ENCODE measurements at places on chromosomes 11 and 22.

DNA sequence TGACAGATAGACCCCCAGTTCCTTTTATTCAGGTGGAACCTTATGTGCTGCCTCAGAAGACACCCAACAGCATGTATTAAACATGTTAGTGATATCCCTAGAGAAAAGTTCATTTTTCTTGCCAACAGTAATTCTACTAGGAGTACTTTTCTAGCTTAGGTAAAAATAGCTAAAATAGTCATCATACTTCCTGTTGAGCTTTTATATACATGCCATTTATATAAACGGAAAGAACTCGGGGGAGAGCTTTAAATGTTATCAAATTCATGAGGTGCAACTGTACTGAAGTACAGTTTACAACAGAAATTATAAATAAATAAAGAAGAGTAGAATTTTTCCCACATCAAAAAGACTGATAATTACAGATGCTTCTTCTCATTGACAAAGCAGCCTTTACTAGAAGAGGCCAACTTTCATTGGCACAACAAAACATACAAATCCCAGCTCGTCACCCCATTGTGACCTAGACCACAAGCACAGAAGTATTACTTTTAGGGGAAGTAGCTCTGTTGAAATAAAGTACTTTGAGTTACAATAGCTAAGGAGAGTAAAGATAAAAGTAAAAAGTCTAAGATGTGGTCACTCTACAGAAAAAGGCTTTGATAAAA, 59.1 kb upstream of the POU2AF2 start:
- DNase-seq, result no peak
- H3K36me3 ChIP-seq, result no peaks in the 10 kb centered on the region
- H3K4me3 ChIP-seq, result no peak overlapping the region
- H3K4me1 ChIP-seq, result no peaks in the 10 kb centered on the region
- H3K27me3 ChIP-seq, result no peaks in the 10 kb centered on the region

DNA sequence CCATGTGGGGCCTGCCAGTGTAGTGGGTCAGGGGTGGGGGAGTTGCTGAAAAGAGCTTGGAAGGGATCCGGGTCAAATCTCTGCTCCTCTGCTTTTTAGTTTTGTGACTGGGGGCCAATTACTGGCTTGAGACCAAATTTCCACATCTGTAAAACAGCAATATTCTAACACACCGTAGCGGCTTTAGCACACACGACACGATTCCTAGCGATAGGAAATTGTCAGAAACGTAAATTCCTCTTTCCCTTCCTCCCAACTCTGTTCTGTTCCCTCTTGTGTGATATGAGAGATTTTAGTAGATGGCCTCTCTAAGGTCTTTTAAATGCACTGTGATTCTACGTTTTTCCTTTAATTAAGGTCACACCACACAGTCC, 71.9 kb downstream of the MICAL2 start:
- H3K27me3 ChIP-seq, result no peaks in the 10 kb centered on the region
- peaks cover 83% of the 10 kb centered on the region for H3K4me1 ChIP-seq
- peak overlapping the region; percentile 85 for H3K27ac ChIP-seq
- peak; percentile 60 for DNase-seq

GRCh38 chr22:46931881-46932280, 169.4 kb downstream of the TBC1D22A start:
- no peaks in the 10 kb centered on the region for H3K4me1 ChIP-seq
- H3K4me3 ChIP-seq, result no peak overlapping the region
- no peak for DNase-seq

GRCh38 chr11:30635401-30635989, 49.3 kb upstream of the MPPED2 start:
- H3K4me3 ChIP-seq, result no peak overlapping the region
- no peak for DNase-seq
- no peaks in the 10 kb centered on the region for H3K27me3 ChIP-seq
- no peaks in the 10 kb centered on the region for H3K36me3 ChIP-seq
- H3K4me1 ChIP-seq, result no peaks in the 10 kb centered on the region
- no peak overlapping the region for H3K27ac ChIP-seq

DNA sequence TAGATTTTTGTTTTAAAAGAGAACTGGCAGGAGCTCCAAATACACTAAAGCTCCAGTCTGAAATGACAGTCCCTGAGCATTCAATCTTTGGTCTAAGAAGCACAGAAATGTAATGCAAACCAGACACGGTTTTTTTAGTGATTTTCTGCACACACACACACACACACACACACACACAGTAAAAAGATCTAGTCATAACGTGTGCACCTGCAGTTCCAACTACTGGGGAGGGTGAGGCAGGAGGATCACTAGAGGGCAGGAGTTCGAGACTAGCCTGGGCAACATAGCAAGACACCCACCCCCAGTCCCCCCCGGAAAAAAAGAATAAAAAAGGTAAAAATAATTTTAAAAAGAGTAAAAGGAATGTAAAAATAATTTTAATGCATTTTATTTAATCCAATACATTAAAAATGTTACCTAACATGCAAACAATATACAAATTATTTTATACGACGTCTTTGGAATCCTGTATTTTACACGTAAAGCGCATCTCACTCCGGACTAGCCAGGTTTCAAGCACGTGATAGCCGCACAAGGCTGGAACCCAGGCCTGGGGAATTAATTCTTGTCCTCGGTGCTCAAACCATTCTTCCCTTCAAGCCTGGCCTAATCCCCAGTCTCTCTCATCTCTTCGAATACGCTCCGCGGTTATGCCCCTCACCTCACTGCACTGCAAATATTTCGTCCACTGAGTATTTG, 762 bp upstream of the TBC1D22A start:
- H3K27me3 ChIP-seq, result no peaks in the 10 kb centered on the region
- peak overlapping the region; percentile 92 for H3K27ac ChIP-seq
- DNase-seq, result no peak
- no peaks in the 10 kb centered on the region for H3K36me3 ChIP-seq

GRCh38 chr11:64260147-64260708, 8.9 kb downstream of the PLCB3 start:
- H3K27me3 ChIP-seq, result no peaks in the 10 kb centered on the region
- no peak overlapping the region for H3K27ac ChIP-seq
- no peak overlapping the region for H3K4me3 ChIP-seq

GRCh38 chr22:20457506-20458240, 20.0 kb upstream of the SCARF2 start:
- no peak overlapping the region for H3K4me3 ChIP-seq
- DNase-seq, result no peak
- H3K27me3 ChIP-seq, result no peaks in the 10 kb centered on the region
- peaks cover 8% of the 10 kb centered on the region for H3K36me3 ChIP-seq
- H3K27ac ChIP-seq, result no peak overlapping the region

GRCh38 chr22:36790648-36791047, 14.7 kb upstream of the IFT27 start:
- no peaks in the 10 kb centered on the region for H3K4me1 ChIP-seq
- no peak for DNase-seq
- H3K27ac ChIP-seq, result no peak overlapping the region
- no peaks in the 10 kb centered on the region for H3K27me3 ChIP-seq

DNA sequence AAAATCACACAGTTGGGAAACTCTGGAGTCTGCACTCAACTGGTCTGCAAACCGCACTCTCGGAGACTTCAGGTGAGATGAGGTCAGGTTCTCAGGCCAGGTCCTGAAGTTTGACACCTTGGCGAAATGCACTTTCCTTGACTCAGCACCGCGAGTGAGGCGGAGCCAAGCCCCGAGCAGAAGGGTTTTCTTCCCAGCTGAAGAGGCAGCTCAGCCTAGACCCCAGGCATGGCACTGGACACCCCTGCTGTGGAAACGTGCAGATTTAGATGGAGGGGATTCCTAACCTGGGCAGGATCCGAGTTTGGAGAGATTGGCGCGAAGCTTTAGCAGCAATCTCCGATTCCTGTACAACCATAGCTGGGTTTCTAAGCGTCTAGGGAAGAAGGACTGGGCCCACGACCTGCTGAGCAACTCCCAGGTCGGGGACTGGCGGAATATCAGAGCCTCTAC, 835 bp upstream of the MYOD1 start:
- H3K36me3 ChIP-seq, result no peaks in the 10 kb centered on the region
- peaks cover 10% of the 10 kb centered on the region for H3K27me3 ChIP-seq
- H3K4me3 ChIP-seq, result no peak overlapping the region
- H3K4me1 ChIP-seq, result no peaks in the 10 kb centered on the region
- H3K27ac ChIP-seq, result no peak overlapping the region
- DNase-seq, result no peak

- no peaks in the 10 kb centered on the region for H3K27me3 ChIP-seq
- H3K4me3 ChIP-seq, result no peak overlapping the region
- H3K4me1 ChIP-seq, result peaks cover 43% of the 10 kb centered on the region
- peak overlapping the region; percentile 96 for H3K27ac ChIP-seq
- peak; percentile 95 for DNase-seq
These were observed 6.7 kb downstream of the CAPN5 start for GRCh38 chr11:77073328-77074001.

GRCh38 chr11:129248618-129249017, 56.5 kb upstream of the ARHGAP32 start:
- H3K4me1 ChIP-seq, result no peaks in the 10 kb centered on the region
- no peak for DNase-seq
- no peaks in the 10 kb centered on the region for H3K27me3 ChIP-seq
- H3K36me3 ChIP-seq, result no peaks in the 10 kb centered on the region
- H3K27ac ChIP-seq, result no peak overlapping the region

DNA sequence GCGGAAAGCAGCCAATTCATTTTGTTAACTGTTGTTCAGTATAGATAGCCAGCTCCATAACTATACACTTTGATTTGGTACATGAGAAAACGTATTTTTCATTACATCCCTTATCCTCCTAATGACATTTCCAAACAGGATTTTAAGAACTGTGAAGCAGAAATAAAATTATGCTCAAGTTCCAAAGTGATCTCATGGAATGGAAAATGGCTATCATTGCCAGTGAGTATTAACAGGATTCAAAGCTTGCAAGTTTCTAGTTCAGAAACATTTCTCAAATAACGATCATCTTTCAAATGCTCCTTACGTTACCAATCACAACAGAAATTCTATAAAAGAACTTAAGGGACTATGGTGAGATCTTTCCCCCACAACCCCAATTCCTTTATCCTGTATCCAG, 53.7 kb downstream of the CADM1 start:
- no peaks in the 10 kb centered on the region for H3K36me3 ChIP-seq
- no peak for DNase-seq
- no peak overlapping the region for H3K4me3 ChIP-seq
- no peak overlapping the region for H3K27ac ChIP-seq

DNA sequence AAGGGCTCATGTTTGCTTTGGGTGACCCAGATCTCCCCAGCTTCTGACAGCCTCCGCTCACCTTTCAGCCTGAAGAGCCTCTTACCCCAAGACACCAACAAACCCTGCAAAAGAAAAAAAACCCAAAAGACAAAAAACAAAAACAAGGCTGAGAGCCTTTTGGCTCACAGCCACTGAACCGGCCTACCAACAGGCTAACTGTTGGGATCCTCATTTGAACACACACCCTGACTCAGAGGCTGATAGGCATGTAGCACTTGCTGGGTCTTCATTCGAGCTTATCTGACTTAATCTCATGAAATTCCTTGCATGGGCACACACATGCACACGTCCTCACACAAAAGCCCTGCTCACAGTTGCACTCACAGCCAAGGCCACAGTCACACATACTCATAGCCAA, 22.9 kb upstream of the TSKU start:
- H3K36me3 ChIP-seq, result no peaks in the 10 kb centered on the region
- no peak overlapping the region for H3K27ac ChIP-seq
- H3K4me3 ChIP-seq, result no peak overlapping the region

GRCh38 chr22:27296091-27296675, 505.4 kb downstream of the MN1 start:
- no peaks in the 10 kb centered on the region for H3K36me3 ChIP-seq
- no peak overlapping the region for H3K27ac ChIP-seq
- DNase-seq, result no peak
- H3K4me3 ChIP-seq, result no peak overlapping the region
